Mesendoderm (in vitro differentiated cells): ENCODE measurements at places on chromosomes 11 and 22.

DNA sequence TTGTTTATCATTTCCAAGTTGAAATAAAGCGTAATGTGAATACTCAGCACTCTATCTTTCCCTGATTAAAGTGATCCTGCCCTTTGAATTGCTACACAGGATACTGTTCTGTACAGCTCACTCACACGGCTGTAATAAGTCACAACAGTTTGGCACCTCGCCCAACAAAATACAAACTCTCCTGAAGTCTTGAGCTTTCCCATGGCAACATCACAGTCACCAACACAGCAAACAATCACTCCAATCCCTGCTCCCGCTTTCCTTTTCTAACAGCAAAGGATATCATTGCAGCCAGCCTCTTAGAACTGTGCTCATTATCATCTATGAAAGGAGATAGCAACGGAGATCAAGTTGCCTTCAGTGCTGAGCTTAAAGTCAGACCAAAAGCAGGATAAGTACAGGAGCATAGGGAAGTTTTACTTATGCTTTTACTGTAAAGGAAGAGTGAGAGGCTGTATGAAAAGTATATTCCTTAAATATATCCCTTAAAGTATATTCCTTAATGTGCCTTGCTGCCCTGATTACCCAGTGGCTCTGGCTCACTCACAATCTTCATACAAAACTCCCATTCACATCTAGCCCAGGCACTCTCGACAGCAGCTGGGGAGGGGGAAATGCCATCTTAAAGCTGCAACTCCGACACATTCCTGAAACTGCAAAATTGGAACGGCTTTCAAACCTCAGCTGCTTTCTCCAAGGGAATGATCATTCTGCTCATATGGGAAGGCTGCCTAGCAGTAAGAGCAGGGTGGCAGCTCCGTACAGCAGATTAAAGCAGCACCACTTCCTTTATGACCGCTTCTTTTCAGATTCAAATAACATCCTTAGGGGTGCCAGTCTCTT, 35.8 kb downstream of the MAML2 start:
- no peaks in the 10 kb centered on the region for H3K36me3 ChIP-seq
- H3K27ac ChIP-seq = peak overlapping the region; percentile 30
- DNase-seq = peak; percentile 95

DNA sequence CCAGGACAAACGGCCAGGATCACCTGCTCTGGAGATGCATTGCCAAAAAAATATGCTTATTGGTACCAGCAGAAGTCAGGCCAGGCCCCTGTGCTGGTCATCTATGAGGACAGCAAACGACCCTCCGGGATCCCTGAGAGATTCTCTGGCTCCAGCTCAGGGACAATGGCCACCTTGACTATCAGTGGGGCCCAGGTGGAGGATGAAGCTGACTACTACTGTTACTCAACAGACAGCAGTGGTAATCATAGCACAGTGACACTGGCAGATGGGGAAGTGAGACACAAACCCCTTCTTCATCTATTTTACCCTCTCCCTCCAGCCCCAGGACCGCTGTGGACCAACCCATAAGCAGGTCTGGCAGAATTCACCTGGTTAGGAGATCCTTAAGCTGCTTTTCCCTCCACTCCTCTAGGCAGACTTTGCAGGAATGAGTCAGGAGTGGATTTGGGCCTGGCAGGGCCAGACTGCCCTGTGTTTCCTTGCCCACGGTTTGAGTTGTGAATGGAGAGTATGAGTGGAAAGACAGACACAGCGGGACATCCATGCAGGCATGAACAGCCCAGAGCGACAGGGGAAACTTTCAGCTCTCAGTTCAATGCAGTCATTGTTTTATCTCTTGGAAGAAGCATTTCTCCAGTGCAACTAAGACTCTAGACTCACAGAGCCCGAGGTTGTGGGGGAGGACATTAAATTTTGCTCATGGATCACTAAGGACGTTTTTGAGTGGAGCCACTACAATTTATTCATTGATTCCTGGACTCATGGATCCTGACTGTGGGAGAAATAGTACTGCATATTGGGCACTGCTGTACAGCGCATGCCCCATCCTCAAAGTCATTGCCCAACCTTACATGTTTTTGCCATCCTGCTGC, 75.3 kb upstream of the IGLL5 start:
- DNase-seq = no peak
- H3K4me1 ChIP-seq = no peaks in the 10 kb centered on the region
- no peaks in the 10 kb centered on the region for H3K36me3 ChIP-seq
- H3K27me3 ChIP-seq = no peaks in the 10 kb centered on the region
- no peak overlapping the region for H3K27ac ChIP-seq

DNA sequence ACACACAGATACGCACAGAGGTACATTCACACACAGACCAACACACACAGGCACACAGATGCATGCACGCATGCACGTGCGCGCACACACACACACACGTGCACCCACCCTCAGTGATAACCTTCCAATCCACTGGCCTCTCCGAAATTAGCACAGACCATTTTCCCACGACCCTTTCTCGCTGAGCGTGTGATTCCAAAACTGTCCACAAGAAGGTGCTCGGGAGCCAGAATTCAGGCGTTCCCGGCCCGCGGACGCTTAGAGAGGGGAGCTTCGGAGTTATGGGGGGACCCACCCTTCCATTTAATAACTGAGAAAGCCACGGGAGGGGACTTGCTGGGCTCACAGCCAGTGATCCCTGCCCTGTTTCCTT, 33.8 kb upstream of the SLC35C1 start:
- H3K4me1 ChIP-seq = peaks cover 4% of the 10 kb centered on the region
- no peaks in the 10 kb centered on the region for H3K27me3 ChIP-seq
- H3K27ac ChIP-seq = no peak overlapping the region
- peak overlapping the region; percentile 39 for H3K4me3 ChIP-seq
- no peaks in the 10 kb centered on the region for H3K36me3 ChIP-seq

DNA sequence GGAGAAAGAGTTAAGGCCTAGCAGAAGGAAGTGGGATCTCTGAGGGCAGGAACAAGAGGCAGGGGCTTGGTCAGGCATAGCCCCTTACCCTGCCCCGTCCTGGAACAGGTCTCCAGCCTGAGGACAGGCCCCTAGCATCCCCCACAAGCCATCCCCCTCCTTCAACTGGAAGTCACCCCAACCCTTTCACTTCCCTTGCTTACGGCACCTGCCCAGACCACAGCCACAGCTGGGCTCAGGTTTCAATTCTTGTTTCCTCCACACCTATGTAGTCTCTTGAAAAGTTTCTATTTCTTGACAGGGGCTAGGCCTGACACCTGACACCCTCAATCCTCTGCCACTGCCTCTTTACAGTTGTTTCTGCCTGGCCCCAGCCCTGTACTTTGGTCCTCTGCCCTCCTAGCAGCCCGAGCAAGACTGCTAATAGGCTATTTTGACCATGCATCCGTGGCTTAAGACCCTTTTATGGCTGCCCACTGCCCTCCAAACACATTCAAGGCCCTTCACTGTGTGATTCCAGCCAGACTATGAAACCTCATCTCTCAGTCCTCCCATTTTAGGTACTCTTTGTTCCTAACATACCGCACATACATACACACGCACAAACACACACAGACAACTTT, 10.9 kb upstream of the FCHSD2 start:
- no peak overlapping the region for H3K27ac ChIP-seq
- DNase-seq = no peak
- no peaks in the 10 kb centered on the region for H3K4me1 ChIP-seq
- H3K36me3 ChIP-seq = no peaks in the 10 kb centered on the region
- no peak overlapping the region for H3K4me3 ChIP-seq
- no peaks in the 10 kb centered on the region for H3K27me3 ChIP-seq

DNA sequence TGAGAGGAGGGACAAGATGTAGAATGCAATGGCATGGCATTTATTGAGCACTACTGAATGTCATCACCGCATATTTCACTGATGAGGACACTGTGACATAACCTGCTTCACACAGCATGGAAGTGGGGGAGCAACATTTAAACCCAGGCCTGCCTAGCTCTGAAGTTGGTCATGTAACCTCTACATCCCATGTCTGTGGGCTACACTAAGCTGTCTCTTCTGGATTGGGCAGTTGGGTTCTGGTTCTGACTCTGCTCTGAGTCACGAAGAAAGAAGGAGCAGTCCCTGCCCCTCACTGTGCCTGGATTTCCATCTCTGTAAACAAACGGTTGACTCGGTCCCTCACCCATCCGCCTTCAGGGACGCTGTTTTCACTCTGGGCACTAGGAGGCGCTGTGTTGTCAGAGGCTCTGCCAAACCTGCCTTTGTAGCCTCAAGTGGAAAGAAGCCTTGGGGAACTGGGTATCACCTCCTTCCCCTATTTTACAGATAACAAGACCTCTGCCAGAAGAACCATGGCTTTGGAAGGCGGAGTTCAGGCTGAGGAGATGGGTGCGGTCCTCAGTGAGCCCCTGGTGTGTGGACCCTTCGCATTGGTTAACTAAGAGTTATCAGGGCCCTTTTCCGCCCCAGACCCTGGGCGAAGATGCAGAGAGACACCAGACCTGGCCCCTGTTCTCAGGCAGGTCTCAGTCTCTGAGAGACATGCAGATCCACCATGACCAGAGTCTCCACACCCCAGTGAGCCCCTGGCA, 12.7 kb upstream of the ARHGEF17 start:
- H3K36me3 ChIP-seq = no peaks in the 10 kb centered on the region
- no peaks in the 10 kb centered on the region for H3K4me1 ChIP-seq
- no peaks in the 10 kb centered on the region for H3K27me3 ChIP-seq
- no peak overlapping the region for H3K27ac ChIP-seq

DNA sequence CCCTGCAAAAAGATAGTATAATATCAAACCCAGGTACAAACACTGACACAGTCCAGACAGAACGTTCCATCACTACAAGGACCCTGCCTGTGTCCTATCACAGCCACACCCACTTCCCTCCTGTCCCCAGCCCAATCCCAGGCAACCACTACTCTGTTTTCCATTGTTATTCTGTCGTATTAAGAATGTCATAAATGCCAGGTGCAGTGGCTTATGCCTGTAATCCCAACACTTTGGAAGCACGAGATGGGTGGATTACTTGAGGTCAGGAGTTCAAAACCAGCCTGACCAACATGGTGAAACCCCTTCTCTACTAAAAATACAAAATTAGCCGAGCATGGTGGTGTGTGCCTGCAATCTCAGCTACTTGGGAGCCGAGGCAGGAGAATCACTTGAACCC, 89.0 kb downstream of the TRMU start:
- no peaks in the 10 kb centered on the region for H3K4me1 ChIP-seq
- H3K36me3 ChIP-seq = no peaks in the 10 kb centered on the region
- no peak overlapping the region for H3K27ac ChIP-seq
- no peak overlapping the region for H3K4me3 ChIP-seq

DNA sequence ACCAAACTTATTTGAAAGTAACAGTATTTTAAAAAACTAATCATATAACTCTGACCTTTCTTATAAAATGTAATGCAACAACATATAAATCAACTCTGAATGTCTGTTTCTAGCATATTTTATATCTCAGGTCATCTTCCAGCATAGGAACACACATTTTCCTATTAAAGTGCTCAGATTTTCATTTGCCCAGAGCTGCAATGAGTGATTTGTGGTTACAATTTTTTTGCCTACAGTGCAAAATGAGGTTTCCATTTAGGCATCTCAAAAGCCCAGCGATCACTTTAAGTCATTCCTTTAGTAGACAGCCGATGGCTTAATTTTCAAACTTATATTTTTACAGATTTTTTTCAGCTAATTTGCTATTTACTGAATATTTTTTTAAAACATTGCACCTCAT, 1.0 kb downstream of the LYVE1 start:
- H3K4me1 ChIP-seq = peaks cover 2% of the 10 kb centered on the region
- no peak for DNase-seq
- no peak overlapping the region for H3K27ac ChIP-seq
- H3K36me3 ChIP-seq = no peaks in the 10 kb centered on the region
